ENCODE measurements at places on chromosomes 4 and X. TPM values are rescaled to one million over a fixed set of nuclear protein-coding genes. Genes with fewer than 3 reads are reported as not detected.

The NEUROG2 gene
- total RNA-seq, result not detected

- H3K4me1 ChIP-seq, result peaks cover 20% of the 10 kb centered on the region
- H3K27me3 ChIP-seq, result no peaks in the 10 kb centered on the region
- peak overlapping the region; percentile 46 for H3K27ac ChIP-seq
- no peak for DNase-seq
These were observed 13.8 kb downstream of the GUCY1B1 start for GRCh38 chr4:155772459-155773195.

The TKTL1 gene
- total RNA-seq, result not detected

DNA sequence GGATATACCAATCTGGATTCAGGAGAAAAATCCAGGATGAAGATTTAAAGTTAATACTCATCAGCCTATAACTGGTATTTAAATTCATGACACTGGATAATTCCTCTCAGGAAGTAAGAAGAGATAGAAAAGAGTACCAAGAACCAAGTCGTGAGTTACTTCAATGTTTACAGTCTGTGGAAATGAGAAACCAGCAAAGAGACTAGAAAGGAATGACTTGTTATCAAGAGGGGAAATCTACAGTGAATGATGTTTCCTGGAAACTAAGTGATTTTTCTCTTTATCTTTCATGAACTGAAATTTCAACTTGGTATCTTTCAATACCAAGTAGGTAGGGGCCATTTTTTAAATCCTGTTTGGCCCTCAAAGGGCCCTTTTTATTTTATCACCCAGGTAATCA is 217.9 kb upstream of the AFF2 start:
- H3K4me1 ChIP-seq, result no peaks in the 10 kb centered on the region
- H3K36me3 ChIP-seq, result no peaks in the 10 kb centered on the region
- no peak for DNase-seq

The ASMT gene
- total RNA-seq, result not detected

- no peaks in the 10 kb centered on the region for H3K27me3 ChIP-seq
- H3K4me1 ChIP-seq, result peaks cover 12% of the 10 kb centered on the region
- H3K4me3 ChIP-seq, result peak overlapping the region; percentile 54
- peak overlapping the region; percentile 65 for H3K27ac ChIP-seq
- DNase-seq, result peak; percentile 89
- no peaks in the 10 kb centered on the region for H3K36me3 ChIP-seq
These were observed 772 bp upstream of the WNK3 start for GRCh38 chrX:54358424-54359211.

The FGD1 gene
- not detected for total RNA-seq

The TENM3 gene
- total RNA-seq, result 8.3 TPM

DNA sequence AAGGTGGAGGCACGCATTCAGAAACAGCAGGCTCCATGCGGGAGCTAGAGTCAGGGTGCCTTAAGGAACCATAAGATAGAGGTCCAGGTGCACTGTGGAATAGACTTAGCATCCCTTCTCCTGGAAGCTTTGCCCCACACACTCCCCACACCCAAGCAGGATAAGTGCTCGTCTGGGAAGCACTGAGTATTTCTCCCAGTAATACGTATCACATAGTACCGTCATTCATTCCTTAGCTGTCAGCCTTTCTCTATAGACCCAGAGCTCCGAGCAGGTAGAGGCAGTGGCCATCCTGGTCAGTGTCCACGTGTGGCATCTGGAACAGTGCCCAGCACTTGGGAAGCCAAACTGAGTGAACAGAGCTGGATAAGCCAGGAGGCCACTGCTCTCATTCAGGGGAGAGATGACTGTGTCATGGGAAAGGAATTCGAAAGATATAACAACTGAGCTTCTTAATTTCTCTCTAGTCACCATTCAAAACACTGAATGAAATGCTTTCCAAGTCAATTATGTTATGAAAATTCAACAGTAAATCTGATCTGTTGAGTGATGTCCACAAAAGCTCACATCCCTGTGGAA is 9.9 kb downstream of the APBB2 start:
- H3K4me3 ChIP-seq, result no peak overlapping the region
- peaks cover 49% of the 10 kb centered on the region for H3K4me1 ChIP-seq
- no peaks in the 10 kb centered on the region for H3K36me3 ChIP-seq
- H3K27ac ChIP-seq, result no peak overlapping the region

The RASSF6 gene
- total RNA-seq, result 8.2 TPM

DNA sequence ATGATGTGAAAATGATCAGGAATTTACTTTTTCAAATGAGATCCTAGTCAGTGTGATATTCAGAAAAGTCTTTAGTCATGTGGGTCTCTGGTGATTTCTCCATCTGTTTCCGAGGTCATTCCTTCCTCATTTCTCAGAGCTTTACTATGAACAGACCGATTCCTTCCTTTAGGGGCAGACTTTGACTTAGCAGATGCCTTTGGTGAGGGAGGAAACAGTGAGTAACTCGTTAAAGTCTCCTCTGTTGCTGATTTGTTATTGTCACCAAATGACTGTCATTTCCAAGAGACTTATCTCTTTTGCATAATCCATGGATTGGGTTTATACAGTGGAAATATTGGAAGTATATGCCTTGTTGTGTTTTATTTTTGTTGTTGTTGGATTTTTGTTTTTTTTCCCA is 76.2 kb upstream of the CD99 start:
- H3K27me3 ChIP-seq, result no peaks in the 10 kb centered on the region
- no peak for DNase-seq
- no peak overlapping the region for H3K27ac ChIP-seq
- peaks cover 34% of the 10 kb centered on the region for H3K36me3 ChIP-seq

GRCh38 chr4:150149381-150149780 is 71.1 kb downstream of the DCLK2 start:
- no peak overlapping the region for H3K27ac ChIP-seq
- H3K36me3 ChIP-seq, result no peaks in the 10 kb centered on the region
- H3K4me3 ChIP-seq, result no peak overlapping the region
- DNase-seq, result no peak
- no peaks in the 10 kb centered on the region for H3K27me3 ChIP-seq
- no peaks in the 10 kb centered on the region for H3K4me1 ChIP-seq

GRCh38 chr4:141246683-141247429 is 26.2 kb downstream of the ZNF330 start:
- H3K27me3 ChIP-seq, result no peaks in the 10 kb centered on the region
- no peak overlapping the region for H3K4me3 ChIP-seq
- no peak for DNase-seq
- no peak overlapping the region for H3K27ac ChIP-seq
- H3K36me3 ChIP-seq, result no peaks in the 10 kb centered on the region

The EDA gene
- total RNA-seq, result 26.1 TPM

DNA sequence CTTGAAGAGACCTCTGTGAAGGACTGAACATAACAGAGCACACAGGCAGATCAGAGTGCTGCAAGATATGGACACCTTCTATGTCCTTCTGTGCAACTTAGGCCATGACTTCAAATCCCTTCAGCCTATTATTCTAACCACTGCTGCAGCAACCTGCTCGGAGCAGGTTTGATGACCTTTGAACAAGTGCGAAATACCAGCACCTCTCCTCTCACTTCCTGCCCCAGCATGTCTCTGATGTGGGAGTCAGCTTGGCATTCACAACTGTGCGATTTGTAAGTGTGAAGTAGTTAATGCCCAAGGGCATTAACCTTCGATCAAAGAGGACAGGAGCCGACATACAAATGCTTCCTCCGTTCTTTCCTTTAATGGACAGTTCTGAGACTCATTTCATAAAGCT is 1.6 kb upstream of the EXOC1 start:
- peaks cover 11% of the 10 kb centered on the region for H3K4me1 ChIP-seq
- no peak for DNase-seq
- no peak overlapping the region for H3K27ac ChIP-seq
- no peak overlapping the region for H3K4me3 ChIP-seq
- no peaks in the 10 kb centered on the region for H3K36me3 ChIP-seq

The CDS1 gene
- 4.1 TPM for total RNA-seq

GRCh38 chr4:140829825-140830224 is 73.6 kb upstream of the TBC1D9 start:
- no peaks in the 10 kb centered on the region for H3K27me3 ChIP-seq
- no peak for DNase-seq
- no peak overlapping the region for H3K4me3 ChIP-seq
- no peaks in the 10 kb centered on the region for H3K36me3 ChIP-seq
- H3K4me1 ChIP-seq, result peaks cover 2% of the 10 kb centered on the region

Measured in stomach (tissue), 19 donors.